ENCODE measurements at places on chromosomes 2 and 18.

- no peak for DNase-seq
These were observed 1.4 kb upstream of the BCL2 start for GRCh38 chr18:63320975-63321265.

DNA sequence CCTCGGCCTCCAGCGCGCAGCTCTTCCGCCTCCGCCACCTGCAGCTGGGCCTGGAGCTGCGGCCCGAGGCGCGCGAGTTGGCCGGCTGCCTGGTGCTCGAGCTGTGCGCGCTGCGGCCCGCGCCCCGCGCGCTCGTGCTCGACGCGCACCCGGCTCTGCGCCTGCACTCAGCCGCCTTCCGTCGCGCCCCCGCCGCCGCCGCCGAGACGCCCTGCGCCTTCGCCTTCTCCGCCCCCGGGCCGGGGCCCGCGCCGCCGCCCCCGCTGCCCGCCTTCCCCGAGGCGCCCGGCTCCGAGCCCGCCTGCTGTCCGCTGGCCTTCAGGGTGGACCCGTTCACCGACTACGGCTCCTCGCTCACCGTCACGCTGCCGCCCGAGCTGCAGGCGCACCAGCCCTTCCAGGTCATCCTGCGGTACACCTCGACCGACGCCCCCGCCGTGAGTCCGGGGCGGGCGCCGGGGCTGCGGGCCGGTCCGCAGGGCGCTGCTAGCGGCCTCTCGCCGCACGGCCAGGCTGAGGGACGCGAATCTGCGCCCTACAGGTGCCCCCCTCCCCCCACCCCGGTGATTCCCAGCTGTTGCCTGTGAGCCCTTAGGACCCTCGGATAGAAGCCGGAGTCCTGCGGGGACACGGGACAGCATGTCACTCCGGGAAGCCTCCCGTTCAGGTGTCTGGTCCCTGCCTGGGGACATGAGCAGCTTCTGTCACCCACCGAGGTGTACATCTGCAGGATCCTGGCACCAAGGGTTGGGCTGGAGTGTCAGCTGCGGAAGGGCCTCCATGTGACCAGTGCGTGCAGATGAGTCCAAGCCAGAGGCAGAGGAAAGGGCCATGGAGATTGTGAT lies 616 bp downstream of the RNPEPL1 start:
- no peak for DNase-seq

DNA sequence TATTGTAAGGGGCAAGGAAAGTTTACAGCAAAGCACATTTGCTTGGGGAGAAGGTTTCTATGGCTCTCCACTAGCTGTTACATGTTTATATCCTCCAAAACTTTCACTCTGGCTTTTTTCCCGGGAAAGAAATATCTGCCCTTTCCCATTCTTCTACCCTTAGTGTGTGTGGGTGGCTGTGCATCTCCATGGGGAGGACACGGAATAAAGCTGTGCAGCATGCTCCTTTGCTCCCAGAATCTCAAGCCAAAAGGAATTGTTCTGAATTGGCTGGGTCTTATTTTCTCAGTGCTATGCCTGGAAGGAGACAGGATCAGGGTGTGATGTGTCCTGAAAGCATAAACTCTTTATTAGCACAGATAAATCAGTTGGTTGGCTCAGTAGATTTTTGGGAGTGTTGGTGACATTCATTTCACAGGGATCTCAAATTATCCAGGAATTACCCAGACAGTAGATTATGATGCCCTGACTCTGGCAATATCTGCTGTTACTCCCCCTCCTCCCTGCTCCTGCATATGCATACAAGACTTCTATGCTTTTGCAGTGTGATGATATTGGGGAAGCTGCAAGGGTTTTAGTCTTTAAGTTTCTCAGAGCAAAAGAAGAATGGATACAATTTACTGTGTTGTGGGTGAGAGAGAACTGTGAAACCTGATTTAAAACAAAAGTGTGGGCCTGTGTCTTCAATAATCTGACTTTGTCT lies 63.1 kb downstream of the PARD3B start:
- DNase-seq, result no peak

GRCh38 chr2:196821195-196821594 lies 12.0 kb upstream of the C2orf66 start:
- no peak for DNase-seq

- DNase-seq, result no peak
These were observed 37.7 kb downstream of the HS1BP3 start for GRCh38 chr2:20612925-20613916.

- DNase-seq, result no peak
These were observed 384.4 kb downstream of the EIPR1 start for GRCh38 chr2:2993172-2993692.

GRCh38 chr2:216034065-216034464 lies 20.7 kb upstream of the MREG start:
- peak; percentile 77 for DNase-seq

GRCh38 chr2:145692971-145693478 lies 1173.1 kb upstream of the ZEB2 start:
- DNase-seq, result peak; percentile 12

GRCh38 chr2:59314031-59314766 lies 1073.1 kb upstream of the FANCL start:
- DNase-seq, result no peak

- no peak for DNase-seq
These were observed 74.3 kb downstream of the NPAS2 start for GRCh38 chr2:100894105-100894795.

DNA sequence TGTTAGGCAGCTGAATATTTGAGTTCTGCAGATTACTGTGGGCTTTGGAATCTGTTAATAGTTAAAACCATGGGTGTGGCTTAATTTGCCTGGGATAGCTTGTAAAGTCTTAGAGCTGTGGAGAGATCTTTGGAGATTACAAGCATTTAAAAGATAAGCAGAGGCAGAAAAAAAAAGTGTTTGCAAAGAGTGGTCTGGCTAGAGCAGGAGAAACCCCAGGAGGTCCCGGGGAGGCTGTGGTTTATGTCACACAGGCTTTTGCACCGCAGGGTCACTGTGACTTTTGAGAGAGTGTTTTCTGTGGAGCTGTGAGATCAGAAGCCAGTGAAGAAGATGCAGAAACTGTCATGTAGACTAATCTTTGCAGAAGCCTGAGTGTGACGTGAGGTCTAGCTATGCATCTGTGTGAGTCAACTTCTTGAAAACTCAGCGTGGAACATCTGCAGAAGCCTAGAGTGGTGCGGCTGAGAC lies 49.0 kb downstream of the SETBP1 start:
- peak; percentile 56 for DNase-seq

DNA sequence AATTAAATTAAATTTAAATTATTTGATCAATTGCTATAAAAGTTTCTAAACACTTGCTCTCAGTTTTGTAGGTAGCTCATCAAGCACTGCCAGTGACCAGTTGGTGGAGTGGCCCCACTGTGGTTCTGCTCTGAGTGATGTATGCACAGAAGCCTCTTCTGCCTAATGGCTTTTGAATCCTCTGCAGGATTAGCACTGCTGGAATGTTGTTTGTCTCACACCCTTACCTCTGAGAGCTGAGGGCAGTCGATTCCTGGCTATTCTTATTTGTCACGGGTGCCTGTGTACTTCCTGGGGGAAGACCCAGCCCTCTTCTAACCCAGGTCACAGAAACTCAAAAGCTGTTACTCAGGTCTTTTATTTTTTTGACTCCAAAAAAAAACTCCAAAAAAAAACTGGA lies 9.5 kb downstream of the CAPN14 start:
- no peak for DNase-seq

DNA sequence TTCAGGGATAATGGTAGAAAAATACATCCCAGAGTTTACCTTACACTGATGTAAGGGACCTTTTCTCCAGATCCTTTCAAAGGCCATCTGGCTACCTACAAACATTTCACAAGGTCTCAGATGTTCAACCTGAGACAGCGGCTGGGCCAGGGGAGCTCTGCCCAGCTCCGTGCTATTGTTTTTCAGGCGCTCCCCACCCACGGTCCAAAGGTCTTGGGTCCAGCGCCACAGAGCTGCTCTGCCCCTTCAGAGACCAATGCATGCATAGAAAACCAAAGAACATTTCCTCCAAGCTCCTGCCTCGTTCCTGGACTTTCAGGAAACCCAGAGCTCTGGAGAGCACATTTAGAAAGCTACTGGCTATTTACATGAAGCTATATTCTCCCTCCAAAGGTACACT lies 40.3 kb downstream of the COPS8 start:
- no peak for DNase-seq

- peak; percentile 47 for DNase-seq
These were observed 163.8 kb downstream of the WDPCP start for GRCh38 chr2:63424329-63425078.

DNA sequence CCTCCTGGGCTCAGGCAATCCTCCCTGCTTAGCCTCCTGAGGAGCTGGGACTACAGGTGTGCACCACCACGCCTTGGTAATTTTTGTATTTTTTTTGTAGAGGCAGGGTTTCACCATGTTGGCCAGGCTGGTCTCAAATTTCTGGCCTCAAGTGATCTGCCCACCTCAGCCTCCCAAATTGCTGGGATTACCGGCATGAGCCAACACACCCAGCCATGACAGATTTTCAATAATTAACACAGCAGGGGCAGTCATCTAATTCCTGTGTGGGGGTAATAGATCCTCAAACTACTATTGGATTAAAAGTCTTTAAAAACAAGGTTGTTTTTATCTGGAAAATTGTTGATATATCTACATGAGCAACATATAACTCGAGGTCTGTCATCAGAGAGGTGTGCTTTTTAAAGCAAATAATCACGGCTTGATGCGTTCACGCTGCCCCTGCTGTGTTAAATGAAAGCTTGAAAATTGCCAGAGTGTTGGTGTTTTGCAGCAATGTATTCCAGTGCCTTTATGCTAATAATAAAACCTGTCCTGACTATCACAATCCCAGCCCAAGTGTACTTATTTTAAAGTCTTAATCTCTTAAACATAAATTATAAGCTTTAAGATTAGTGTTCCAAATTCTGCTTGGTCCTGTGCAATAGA lies 35.6 kb upstream of the ASB1 start:
- DNase-seq, result no peak

- DNase-seq, result no peak
These were observed 289.6 kb upstream of the ID2 start for GRCh38 chr2:8392098-8392866.

DNA sequence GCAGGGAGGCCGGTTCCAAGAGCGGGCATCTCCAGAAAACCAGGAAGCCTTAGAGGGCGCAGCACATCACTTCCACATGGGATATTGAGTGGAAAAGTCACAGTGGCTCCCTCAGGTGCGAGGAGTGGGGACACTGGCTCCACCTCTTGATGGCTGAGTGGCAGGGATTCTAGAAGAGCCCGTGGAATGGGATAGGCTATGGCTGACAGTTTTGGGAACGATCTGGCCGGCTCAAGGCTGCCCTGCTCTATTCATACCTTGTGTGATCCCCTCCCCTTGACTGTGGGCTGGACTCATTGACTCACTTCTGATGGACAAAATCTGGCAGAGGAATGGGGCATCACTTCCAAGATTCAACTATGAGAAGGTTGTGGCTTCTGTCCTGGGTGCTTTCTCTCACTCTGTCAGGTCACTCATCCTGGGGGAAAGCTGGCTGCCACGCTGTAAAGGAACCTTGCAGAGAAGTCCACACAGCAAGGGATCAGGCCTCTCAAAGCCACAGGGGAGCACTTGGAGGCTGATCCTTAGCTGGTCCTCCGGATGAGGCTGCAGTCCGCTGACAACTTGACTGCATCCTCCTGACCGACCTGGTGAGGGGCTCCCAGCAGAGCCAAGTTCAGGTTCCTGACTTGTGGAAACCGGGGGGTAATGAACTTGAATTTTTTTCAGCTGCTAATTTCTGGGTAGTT lies 46.7 kb upstream of the HS6ST1 start:
- no peak for DNase-seq

- no peak for DNase-seq
These were observed 10.9 kb upstream of the SLC4A3 start for GRCh38 chr2:219616550-219616949.

GRCh38 chr18:68848242-68848641 lies 50.4 kb downstream of the CCDC102B start:
- no peak for DNase-seq

- no peak for DNase-seq
These were observed 256.4 kb upstream of the NETO1 start for GRCh38 chr18:73124175-73124574.

- DNase-seq, result no peak
These were observed 154.1 kb downstream of the SOCS6 start for GRCh38 chr18:70442933-70443332.

DNA sequence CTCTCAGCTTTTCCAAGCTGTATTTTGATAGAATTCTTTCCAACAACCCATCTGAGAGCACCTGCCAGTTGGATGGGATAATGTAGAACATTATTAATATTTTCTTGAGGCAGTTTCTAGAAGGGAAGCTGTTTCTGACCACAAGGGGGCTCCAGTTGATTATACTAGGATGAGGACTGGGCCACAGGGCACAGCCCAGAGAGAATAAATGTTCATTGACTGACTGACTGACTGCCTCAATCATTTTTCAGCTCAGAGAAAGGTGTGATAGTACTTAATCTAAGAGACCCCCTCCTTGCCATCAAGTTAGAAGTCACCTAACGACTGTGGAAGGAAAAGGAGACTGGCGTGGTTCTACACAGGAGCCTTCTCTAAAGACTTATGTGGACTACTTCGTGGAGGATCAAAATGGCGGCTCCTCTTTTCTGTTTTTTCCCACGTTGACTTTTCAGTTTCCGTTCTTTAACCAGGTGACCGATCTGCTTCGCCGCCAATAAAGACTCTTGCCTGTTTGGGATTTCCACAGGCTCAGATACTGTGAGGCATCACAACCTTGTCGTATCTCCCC lies 31.9 kb upstream of the CREG2 start:
- DNase-seq, result peak; percentile 75

GRCh38 chr2:109238580-109238979 lies 109.6 kb downstream of the SH3RF3 start:
- DNase-seq, result peak; percentile 34

DNA sequence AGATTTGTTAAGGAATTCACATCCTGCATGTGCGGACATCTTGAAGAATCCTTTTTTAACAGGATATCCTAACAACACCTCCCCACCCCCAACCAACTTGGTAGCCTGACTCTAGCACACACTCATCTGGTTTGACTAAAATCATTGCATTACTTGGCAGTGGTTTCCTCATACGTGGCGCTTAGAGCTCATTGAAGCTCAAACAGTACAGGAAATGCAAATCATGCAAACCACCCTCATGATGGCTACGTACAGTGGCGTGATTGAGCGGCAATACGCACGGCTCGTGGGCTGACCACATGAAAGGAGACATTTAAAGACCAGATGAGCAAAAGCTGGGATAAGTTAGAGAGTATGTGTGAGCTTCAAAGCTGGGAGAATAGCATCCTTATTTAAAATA lies 336.2 kb downstream of the ZEB2 start:
- peak; percentile 82 for DNase-seq

GRCh38 chr2:189088591-189089205 lies 90.9 kb downstream of the COL5A2 start:
- no peak for DNase-seq

DNA sequence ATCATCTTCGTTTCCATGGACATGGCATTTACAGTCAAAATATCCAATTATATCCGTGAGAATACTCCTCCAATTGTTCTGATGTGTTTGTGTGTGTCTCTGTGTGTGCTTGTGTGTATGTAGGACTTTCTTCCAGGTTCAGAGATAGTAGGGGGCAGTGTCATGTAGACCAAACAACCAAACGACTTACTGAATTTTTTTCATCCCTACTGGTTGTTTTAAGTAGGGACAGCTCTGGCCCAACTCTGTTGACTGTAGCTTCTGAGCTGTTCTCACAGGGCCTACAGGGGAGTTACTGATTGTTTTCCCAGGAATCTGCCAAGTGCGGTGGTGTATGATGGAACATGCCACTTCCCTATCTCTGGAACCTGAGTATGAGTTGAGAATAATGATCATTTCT lies 69.6 kb downstream of the ETAA1 start:
- DNase-seq, result no peak

Measured in CD4-positive, alpha-beta T cell treated with Interleukin-12 subunit alpha and Interleukin-12 subunit beta, for 1 hour (primary cell).